ENCODE measurements at places on chromosomes 12 and 14.
A peak's percentile ranks its signal among the peaks of the same experiment; 100 is the strongest.

DNA sequence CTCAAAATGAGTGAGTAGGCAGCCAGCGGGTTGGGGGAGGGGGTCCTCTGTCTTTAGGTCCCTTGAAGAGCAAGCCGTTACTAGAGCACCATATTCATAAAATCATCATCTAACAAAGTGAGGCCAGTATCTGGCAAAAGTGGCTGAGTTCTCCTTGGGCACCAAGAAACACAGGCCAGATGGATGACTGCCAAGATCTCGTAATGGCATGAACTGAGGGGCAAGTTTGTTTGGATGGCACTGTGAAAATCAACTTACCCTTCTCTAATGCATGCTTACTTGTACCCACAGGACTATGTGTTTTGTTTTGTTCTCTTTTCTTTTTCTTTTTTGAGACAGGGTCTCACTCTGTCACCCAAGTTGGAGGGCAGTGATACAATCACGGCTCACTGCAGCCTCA is 41.6 kb downstream of the GNPTAB start:
- DNase-seq = no peak

DNA sequence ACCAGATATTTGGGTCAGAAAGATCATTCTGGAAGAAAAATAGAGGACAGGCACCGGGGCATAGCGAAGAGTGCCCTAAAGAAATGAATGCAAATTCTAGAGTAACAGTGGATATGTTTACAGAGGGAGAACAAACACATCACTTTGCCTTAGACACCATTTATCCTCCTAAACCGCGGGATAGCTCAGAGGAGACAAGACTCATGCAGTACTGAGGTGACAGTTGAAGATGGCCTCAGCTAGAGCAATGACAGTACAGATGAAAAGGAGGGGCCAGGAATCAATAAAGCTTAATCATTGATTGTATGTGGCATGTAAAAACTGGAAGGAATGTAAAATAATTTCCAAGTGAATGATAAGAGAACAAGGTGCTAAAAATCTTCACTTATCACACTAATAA is 10.5 kb upstream of the PPP1R12A start:
- DNase-seq = no peak

- DNase-seq = peak; percentile 91
Observed at GRCh38 chr12:80580254-80580653, 127.2 kb upstream of the MYF6 start.

- peak; percentile 18 for DNase-seq
Observed at GRCh38 chr14:103512701-103513611, 9.7 kb downstream of the CKB start.

- no peak for DNase-seq
Observed at GRCh38 chr12:21551841-21552465, 25.9 kb downstream of the SPX start.

DNA sequence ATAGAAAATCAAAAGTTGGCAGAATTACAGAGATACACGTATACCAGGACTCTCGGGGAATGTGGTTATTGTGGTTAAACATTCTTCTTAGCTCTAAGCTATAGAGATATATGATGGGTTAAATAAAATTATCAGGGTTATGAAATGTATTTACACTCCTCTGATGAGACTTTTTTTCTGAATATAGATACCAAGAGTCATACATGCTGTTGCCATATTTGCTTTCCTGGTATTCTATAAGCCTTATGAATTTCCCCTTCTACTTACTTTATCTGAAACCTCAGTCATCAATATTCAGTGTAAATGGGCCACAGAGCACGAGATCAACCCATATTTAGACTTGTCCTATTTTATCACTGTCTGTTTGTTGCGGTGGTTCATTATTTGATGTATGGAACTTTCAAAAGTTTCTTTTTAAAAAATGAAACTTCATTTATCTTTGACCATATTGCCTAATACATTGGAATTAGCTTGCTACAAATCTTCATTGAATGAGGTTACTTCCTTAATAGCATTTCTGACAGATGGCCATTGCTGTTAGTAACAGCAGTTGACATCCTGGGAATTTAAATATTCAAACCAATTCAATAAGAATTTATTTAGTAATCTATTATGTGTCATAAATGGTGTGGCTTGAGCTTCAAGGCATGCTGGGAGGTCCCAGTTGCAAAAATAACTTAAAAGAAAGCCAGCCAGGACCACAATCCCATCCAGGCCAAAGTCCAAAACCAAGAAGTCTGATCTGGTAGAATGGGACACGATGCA is 393.5 kb downstream of the PCNX1 start:
- no peak for DNase-seq

- DNase-seq = no peak
Observed at GRCh38 chr14:52950898-52951680, at the start of gene FERMT2. FERMT2 (minus strand) TSS chr14:52951050; CDS start chr14:52950568, 482 bp downstream.

DNA sequence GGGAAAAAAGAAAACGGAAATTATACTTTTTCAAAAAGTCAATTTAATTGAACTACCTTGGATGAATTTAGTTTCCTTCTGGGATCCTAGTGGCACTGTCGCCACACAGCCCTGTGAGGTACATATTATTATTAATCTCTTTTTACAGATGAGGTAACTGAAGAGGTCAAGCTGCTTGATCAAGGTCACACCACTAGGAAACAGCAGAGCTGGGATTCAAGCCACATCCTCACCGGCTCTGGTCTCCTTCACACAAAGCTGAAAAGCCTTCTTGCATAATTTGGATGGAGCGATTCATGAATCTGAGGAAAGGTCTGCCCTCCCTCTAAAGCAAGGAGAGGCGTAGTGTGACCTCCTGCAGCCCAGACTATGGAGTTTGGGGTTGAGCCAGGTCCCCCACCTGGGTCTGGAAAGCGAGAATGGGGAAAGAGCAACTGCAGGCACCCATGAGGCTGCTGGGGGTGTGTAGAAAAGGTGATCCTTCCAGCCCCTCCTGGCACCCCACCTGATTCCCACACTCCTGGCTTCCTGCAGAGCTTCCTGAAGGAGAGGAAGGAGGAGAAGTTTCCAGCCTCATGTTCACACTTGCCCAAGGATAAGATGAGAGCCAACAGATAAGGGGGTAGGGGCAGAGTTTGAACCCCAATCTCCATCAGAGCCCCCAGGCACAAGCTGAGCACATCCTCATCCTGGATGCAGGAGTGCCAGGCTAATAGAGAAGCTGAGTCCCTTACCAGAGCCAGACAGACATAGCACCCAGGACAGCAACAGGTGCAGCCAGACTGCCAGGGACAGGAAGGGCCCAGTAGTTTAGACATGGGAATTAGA is 3.9 kb upstream of the KRT79 start:
- DNase-seq = no peak

- peak; percentile 88 for DNase-seq
Observed at GRCh38 chr12:93879476-93880421, 202.6 kb downstream of the CRADD start.

DNA sequence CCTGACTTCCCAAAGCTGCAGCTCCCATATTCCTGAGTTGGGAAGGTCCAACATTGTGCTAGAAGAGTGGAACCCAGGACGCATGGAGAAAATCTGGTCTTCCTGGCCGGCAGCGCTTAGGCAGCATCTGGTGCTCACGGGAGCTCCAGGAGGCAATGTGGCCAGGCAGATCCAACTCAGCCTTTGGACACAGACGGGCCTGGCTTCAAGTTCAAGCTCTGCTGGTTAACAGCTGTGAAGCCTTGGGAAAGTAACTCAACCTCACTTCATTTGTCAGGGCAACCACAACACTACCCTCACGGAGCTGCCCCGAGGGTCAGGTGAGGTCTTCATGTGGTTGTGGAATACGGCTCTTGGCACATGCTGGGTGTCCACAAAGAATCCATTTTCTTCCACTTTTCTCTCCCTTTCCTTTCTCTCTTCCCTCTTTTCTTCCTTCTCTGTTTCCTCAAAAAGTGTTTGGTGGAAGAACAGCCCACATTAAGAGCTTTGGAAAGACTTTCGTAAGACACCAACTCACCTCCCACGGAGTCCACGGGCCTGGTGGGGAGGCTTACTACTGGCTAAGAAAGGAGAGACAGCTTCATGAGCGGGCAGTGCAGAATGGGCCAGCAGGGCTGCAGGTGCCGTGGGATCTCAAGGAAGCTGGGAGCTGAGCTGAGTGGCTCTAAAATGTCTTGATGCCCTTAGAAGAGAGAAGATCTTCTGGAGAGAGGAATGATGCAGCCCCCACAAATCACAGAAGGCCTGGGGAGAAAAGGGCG is 2.4 kb upstream of the FAM181A start:
- no peak for DNase-seq

GRCh38 chr12:99917711-99918402 is 66.9 kb downstream of the ANKS1B start:
- DNase-seq = no peak

DNA sequence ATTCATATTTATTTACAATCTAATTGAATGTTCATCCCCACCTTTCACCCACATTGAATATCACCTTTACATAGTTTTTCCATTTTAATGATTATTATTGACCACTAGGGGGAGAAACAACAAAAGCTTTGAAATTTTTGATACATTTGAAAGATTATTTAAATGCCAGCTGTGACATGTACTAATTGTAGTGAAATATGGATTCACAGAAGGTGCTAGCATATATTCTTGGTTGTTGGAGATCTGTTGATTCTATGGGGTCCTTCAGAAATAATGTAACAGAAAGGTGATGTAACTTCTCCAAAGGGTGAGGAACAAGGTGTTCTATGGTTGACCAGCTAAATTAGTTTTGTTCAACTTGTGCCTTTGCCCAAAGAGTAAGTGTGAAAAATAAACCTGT is 22.4 kb upstream of the GPR33 start:
- DNase-seq = no peak

DNA sequence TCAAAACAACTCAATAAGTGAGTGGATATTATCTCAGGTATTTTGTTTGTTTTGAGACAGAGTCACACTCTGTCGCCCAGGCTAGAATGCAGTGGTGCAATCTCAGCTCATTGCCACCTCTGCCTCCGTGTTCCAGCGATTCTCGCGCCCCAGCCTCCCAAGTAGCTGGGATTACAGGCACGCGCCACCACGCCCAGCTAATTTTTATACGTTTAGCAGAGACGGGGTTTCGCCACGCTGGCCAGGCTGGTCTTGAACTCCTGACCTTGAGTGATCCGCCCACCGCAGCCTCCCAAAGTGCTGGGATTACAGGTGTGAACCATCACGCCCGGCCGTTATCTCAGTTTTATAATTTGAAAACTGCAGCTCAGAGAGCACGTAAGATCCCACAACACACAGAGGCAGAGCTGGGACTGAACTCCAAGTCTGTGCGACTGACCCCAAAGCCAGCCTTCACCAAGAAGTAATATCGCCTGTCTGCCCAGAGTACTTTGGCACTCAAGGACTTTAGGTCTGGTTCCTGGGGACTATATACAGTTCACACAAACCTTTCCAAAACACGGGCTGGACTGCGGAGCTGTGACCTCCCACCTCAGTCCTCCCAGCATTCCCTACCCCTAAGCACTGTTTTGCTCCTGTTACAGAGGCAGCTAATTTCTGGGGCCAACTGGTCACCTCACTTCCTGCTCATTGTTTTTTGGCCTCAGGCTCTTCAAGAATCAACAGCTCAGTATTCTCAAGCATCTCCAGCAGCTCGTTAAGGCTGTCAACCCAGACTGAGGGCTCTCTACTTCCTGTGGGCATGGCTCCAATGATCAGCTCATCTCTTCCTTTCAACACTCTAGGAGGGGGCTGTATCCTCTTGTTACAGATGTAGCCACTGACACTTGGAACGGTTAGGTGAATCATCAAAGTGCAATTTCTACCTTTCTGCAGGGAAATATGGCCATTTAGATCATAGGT is 22.5 kb downstream of the TESC start:
- no peak for DNase-seq

GRCh38 chr14:35068238-35069012 is 22.4 kb downstream of the FAM177A1 start:
- DNase-seq = no peak

DNA sequence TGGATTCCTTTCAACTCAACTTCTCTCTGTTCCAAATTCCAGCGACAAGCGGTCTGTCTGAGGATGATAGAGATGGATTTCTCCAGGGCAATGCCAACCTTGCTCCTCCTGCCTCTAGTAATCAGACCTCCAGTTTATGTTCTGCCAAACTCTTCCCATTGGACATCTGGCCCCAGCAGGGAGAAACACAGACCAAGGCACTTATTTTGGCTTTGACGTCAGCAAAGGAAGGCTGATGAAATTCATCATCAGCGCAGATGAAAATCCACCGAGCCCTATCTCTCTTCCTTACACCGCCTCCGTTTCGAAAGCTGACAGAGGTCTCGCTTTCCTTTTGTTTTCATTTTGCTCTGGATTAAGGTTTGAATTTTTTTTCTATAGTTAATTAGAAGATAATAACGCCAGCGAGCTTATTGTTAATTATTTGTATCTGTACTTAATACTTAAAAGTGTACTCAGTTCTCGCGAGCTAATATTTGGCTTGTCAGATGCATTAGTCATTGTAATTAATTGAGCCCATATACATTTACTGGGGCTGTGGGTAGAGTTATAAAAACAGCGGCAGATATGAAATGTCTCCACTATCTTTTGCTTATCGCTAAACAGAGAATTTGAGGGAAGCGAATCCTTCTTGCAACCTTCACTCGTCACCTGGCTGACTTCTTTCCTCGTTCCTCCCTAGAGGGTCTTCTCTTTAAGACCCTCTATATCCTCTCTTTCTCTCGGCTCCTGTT is 35.9 kb upstream of the MED13L start:
- DNase-seq = no peak

Data from non-pigmented ciliary epithelial cell (primary cell).